Left kidney (tissue), 8 donors: ENCODE measurements at places on chromosomes 6 and 20. TPM values are rescaled to one million over a fixed set of nuclear protein-coding genes. Genes with fewer than 3 reads are reported as not detected.

DNA sequence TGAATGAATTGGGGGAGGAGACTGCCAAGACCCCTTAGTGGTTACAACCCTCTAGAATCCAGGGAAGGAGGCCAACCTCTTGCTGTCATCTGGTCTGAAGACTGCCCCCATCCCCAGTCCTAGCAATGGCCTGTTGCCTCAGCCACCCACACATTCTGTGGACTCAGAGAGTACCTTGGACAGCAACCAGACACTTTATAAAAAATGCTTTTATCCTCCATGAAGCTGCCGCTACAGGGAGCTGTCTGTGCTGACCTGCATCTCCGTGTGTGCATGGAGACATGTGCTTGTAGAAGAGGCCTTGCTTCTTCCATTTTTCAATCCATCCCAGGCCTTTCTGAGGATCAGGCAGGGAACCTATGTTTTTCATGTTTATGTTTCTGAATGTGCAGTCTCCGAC lies 15.2 kb downstream of the CDH22 start:
- peak; percentile 81 for DNase-seq

DNA sequence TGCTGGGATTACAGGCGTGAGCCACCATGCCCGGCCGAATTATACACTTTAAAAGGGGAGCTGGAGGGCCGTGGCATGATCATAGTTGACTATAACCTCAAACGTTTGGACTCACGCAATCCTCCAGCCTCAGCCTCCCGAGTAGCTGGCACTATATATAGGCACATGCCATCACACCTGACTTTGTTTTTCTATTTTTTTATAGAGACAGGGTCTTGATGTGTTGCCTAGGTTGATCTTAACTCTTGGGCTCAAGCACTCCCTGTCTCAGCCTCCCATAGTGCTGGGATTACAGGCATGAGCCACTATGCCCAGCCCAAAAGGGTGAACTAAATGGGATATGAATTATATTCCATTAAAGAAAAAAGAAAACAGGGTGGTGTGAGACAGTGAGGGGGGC lies 7.8 kb downstream of the PTGIS start:
- no peak for DNase-seq

DNA sequence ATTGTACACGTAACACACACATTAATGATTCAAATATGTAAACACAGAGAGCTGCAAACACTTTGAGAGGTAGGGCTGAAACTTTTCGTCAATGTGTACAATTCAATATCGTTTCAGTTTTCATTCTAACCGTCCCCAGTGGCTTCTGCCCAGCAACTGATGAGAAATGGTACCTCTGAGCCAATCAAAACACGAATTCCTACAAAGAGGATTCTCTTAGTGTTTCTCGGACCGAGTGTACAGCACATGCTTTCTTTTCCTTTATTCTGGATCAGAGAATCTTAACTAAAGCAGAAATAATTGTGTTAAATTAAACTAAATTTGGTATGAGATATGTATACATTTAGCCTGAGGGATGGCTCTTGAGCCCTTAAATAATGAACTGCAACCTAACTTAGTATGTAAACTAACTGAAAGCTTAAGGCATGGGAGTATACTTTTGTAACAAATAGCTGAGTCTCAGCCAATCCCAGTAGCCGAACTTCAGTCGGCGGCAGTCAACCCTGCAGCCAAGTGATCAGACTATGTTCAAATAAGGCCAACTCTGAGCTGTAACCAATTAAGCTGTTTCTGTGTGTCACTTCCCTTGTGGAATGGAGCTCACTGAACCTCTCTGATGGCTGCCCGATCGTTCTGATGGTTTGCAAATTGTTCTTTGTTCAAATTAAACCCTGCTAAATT lies 16.1 kb downstream of the BTN2A1 start:
- DNase-seq = peak; percentile 90

- no peak for DNase-seq
Measured at GRCh38 chr6:11732036-11732631, 46.5 kb downstream of the ADTRP start.

Gene BTNL2
- polyA plus RNA-seq = 3.4 TPM

- DNase-seq = no peak
Measured at GRCh38 chr20:5880326-5880725, 70.0 kb downstream of the TRMT6 start.
